Breast epithelium (tissue), 4 donors: ENCODE measurements at places on chromosomes 2 and 18.
A peak's percentile ranks its signal among the peaks of the same experiment; 100 is the strongest.

GRCh38 chr2:26606847-26607190 is 34.3 kb downstream of the CIB4 start:
- DNase-seq: peak; percentile 30

DNA sequence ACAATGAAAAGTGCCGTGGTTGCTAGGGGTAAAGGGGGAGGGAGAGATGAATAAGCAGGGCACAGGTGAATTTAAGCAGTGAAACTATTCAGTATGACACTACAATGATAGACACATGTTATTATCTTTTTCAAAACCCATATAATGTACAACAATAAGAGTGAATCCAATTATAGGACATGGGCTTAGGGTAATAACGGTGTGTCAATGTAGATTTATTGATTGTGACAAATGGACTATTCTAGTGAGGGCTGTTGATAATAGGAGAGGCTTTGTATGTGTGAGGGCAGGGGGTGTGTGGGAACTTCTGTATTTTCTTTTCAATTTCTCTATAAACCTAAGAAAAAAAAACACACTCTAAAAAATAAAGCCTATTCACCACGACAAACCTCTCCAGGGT is 223.8 kb downstream of the RIT2 start:
- no peak for DNase-seq

GRCh38 chr2:3198119-3198518 is 179.5 kb downstream of the EIPR1 start:
- DNase-seq: no peak

- no peak for DNase-seq
These were observed 239.0 kb upstream of the SMAD7 start for GRCh38 chr18:49189772-49190171.

DNA sequence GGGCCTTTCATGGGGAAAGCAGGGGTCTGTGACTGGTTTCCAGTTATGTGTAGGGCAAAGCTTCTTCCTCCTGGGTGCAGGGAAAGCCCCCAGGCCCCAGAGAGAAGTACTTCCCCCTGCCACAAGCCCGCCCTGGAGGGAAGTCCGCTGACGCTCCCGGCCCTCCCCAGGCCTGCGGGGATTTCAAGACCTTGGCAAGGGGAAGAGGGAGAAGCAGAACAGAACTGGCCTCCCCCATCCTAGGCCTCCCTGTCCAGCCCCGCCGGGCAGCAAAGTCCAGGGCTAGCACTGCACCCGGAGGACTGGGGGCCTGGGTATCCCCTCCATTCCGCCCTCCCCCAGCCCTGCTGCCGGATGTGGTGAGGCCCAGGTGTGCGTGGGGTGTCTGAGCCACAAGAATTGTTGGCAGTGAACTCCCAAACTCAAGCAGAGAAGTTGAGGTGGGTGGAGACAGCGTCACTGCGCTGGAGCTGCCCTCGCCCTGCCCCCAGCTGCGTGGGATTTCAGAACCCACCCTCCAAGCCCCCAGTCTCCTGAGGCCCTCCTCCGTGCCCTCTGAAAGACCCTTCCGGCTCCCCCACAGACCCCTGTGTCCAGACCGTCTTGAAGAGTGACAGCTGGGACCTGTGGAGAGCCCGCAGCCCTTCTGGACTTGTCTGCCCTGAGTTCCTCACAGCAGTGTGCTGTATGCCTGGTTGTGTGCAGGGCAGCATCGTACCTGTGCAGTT is 1.1 kb upstream of the DUSP2 start:
- DNase-seq: peak; percentile 52

DNA sequence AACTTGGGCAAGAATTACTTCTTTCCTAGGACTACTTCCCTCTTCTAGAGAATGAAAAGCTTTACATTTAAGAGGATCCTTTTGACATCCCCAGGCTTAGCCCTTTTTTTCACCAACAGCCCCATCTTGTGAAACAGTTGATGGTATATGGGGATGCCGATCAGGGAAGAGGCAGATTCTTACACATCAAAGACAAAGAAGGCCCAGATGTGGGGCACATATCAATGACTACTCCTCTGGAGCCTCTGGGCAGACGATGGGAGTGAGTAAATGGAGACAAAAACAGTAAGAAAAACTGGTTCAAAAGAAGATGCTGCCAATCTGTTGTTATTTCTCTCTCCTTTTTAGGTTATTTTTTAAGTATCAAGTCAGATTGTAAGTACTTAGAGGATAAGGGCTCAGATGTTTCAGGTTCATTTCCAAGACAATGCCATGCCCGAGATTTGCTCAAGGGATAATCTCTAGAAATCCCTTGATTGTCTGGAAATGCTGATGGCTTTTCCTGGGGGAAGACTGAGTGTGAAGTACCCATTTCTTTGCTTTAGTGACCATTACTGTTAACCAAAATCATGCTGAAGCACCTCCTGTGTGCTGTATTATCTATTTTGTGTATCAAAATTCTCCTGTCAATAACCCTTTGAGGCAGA is 117.5 kb downstream of the EPHA4 start:
- DNase-seq: no peak

DNA sequence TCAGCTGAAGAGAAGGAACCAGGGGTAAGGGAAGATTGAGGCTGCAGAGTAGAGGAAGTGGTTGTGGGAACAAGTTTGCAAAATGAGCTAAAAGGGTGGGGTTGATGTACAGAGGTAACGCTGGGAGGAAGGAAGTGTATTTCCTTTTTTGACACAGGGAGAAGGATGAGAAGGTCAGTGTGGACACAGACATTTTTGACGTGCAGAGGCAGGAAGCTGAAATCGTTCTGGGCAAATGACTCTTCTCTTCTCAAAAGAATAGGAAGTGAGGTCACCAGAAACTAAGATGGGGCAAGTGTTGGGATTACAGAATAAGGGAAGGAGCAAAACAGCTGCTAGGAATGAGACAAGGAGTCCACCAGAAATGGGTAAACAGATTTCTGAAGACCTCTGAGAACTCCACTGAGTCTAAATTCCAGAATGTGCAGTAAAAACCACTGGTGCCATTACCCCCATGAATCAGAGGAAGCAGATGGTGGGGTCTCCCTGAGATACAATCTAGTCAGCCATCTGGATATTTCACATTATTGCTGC is 20.0 kb upstream of the RNF149 start:
- DNase-seq: no peak

DNA sequence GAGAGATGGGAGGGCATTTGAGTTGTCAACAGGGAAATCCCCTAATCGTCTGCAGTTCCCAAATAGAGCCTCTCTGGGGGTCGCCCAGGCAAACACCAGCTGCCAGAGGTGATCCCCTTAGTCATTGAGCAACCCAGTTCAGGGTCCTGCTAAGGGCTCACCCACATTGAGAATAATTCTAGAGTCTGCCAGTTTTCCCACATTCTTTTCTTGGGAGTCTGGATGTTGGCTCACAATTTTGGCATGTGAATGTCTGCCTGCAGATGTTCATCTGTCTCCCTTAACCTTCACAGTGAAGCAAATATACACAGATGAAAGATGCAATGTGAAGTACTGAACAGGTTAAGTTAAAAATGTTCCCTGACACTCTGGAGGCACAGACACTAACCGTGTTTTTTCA is 11.4 kb upstream of the SMIM21 start:
- no peak for DNase-seq

GRCh38 chr2:31189141-31189540 is 28.2 kb downstream of the CAPN14 start:
- no peak for DNase-seq

GRCh38 chr2:114859726-114860510 is 417.5 kb downstream of the DPP10 start:
- DNase-seq: no peak

DNA sequence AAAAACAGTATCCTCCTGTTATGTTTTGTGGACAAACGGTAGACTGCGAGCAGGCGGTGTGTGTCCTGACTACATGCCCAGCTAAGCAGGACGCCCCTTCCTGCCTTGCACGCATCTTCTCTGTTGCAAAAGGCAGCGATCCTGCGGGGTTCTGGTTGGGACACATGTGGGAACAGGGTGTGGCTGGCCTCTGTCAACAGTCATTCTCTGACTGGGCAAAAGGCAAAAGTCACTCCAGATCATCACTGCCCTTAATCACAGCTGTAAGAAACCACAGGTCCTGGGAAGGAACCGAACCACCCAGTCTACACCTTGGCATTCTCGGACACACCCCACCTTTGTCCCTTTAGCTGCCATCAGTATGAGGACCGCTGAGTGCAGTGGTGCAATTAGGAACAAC is 44.3 kb upstream of the TMEM87B start:
- DNase-seq: no peak

DNA sequence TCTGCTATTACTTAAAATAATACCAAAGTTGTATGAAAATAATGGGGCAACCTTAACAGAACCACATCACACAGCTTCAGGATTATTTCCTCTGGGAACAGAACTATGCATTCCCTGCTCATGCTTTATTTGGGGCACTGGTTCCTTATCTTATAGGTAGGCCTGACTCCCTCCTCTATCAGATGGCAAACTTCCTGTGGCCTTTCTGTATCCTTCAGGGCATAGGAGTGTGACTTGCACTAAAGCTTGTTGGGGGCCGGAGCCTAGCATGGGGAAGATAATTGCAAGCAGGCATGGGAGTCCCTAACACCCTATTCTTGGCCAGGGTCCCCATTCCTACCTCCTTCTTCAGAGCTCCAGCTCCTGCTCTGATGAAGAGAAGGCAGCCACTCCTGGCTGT is 167.2 kb upstream of the SERTAD2 start:
- no peak for DNase-seq

- no peak for DNase-seq
These were observed 87.1 kb upstream of the MCFD2 start for GRCh38 chr2:47002480-47003381.

DNA sequence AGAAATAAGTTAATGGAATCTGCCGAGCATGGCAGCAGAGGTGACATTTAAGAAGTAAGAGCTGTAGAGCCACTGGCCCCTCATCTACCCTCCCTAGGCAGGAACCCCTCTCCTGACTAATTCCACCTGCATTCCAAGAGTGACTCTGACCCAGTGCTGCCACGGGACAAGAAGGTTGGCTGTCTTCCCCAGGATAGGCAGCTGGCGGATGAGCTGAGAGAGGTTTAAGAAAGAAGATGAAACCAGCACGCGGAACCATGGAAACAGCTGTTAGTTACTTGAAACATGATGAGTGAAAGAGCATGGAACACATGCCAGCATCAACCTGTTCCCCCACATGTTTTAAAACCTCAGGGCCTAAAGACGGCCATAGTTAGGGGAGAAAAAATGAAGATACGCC is 74.1 kb downstream of the RND3 start:
- no peak for DNase-seq

DNA sequence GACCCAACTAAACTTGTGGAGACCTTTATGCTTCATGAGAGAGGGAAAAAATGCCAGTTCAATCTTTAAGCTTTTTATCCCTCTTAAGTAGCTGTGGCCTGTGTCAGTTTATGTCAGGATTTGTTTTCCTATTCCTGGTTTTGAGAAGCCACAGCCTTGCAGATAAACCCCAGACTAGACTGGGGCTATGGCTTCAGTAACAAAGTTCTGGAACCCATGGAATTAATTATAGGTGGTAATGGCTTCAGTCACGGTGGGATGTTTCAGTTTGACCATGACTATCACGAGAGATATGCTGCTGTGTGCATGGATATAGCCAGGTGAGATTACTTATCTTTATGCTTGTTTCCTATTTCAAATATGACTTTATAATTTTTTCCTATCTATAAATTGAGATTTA is 134.8 kb downstream of the RAPGEF4 start:
- no peak for DNase-seq

DNA sequence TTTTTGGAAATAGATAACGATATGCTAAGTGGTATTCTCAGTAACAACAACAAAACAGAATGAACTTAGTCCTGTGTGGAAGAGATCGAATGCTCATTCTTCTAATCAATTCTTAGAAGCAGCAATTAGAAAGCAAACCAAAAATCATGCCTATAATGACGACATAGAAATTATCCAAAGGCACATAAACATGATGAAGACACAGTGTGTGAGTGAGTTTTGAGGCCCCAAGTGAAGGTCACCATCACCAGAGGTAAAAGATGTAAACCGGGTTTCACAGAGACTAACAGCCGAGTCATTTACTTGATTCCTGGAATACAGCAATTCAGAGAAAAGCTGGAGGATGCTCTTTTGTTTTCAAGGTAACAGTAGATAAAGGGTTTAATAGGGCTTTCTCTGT is 509.2 kb downstream of the TDRD15 start:
- no peak for DNase-seq

GRCh38 chr2:71457123-71457915 is 4.0 kb downstream of the DYSF start:
- no peak for DNase-seq

DNA sequence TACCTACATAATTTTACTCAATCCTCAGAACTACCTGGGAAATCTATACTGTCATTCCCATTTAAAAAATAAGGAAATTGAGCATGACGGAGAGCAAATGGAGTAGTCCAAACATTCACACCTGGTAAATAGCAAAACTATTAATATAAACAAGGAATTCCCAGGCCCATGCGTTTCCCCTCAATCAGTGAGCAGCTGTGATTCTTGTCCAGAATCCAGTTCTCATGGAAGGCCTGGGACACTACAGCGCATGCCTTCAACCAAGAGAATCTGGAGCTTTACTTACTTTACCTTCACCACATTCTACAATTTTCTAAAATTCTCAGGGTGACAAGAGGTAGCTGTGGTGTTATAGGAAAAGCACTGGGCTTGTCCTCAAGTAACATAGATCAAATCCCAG is 259.0 kb downstream of the LRATD1 start:
- no peak for DNase-seq

- no peak for DNase-seq
These were observed 56.4 kb downstream of the PLB1 start for GRCh38 chr2:28552045-28552823.

DNA sequence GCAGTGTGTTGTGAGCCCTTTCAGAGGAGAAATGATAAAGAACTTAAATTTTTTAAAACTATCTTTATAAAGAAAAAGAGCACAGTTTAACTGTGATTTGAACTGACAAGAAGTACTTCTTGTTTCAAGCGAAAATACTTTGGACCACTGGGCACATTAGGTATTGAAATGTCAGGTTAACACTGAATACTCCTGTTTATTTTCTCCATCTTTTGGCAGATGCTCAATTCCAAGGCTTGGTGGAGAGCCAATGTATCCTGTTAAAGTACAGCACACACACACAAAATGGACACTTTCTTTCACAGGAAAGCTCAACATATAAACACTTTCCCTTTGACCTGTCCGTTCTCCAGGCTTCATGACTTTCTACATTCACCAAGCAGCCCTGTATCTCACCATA is 32.6 kb upstream of the SP3 start:
- no peak for DNase-seq

- DNase-seq: no peak
These were observed 15.2 kb upstream of the DNPEP start for GRCh38 chr2:219402665-219403515.

GRCh38 chr2:241686324-241686649 is 328 bp downstream of the DTYMK start:
- no peak for DNase-seq

- DNase-seq: no peak
These were observed 193.5 kb upstream of the CCDC68 start for GRCh38 chr18:55152801-55153200.

- DNase-seq: no peak
These were observed 674.9 kb upstream of the FANCL start for GRCh38 chr2:58916063-58916462.
